Left colon (tissue), 2 donors: ENCODE measurements at places on chromosomes 4 and X. TPM values are rescaled to one million over a fixed set of nuclear protein-coding genes. Genes with fewer than 3 reads are reported as not detected.

DNA sequence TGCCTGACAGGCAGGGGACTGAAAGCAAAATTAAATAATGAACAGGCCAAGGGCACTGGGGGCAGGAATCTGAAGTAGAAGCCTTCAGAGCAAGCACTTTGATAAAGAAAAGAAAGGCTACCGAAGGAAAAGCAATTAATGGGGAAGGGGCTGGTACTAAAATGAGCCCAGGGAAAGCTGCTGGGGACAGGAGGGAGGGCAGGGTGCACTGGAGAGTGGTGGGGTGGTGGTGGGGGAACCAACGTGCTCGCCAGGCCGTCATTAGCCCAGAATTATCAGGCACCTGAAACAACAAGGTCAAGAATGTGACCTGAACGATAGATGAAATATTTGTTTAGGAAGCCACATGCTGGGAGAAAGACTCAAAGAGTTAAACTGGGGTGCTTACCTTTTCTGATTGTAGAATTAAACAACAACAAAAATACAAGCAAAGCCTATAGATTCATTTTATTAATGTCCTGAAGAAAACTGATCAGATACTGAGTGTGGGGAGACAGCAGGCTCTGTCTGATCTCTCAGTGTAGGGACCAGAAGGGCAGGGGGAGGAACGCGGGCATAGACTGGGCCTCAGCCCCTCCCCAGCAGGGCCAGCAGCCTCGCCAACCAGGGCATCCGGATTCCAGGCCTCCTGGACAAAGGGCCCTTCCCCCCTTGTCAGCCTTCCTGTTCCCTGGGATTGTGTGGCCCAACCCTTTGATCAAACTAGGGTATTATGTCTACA is 239.7 kb upstream of the KLF3 start:
- peak; percentile 56 for DNase-seq

- DNase-seq = no peak
Measured at GRCh38 chr4:176784816-176785215, 7.9 kb downstream of the VEGFC start.

GRCh38 chrX:24777660-24778059 is 83.9 kb downstream of the POLA1 start:
- DNase-seq = no peak

- DNase-seq = no peak
Measured at GRCh38 chr4:166493924-166494345, 620.9 kb downstream of the TLL1 start.

- DNase-seq = no peak
Measured at GRCh38 chrX:112664924-112665323, 14.8 kb downstream of the LHFPL1 start.

DNA sequence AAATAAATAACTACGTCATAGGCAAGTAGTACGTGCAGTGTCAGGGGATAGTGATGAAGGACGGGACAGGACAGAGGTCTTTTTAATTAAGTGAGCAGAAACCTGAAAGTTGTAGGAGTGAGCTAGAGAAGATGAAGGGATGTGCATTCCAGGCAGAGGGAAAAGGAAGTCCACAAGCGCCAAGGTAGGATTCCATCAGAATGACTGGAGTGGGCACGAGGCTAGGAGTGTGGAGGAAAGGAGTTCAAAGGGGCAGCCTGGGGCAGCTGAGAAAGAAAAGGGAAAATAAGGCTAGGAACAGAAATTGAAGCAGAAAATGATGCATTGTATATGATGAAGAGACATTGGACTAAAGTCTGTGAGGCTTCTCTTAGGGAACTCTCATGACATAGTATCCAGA is 192.2 kb upstream of the TLL1 start:
- DNase-seq = no peak

GRCh38 chr4:158496030-158496741 is 25.5 kb upstream of the RXFP1 start:
- DNase-seq = no peak

- DNase-seq = peak; percentile 25
Measured at GRCh38 chrX:17527135-17527701, 152.2 kb downstream of the NHS start.

GRCh38 chrX:129648514-129649267 is 6.1 kb downstream of the APLN start:
- DNase-seq = no peak

DNA sequence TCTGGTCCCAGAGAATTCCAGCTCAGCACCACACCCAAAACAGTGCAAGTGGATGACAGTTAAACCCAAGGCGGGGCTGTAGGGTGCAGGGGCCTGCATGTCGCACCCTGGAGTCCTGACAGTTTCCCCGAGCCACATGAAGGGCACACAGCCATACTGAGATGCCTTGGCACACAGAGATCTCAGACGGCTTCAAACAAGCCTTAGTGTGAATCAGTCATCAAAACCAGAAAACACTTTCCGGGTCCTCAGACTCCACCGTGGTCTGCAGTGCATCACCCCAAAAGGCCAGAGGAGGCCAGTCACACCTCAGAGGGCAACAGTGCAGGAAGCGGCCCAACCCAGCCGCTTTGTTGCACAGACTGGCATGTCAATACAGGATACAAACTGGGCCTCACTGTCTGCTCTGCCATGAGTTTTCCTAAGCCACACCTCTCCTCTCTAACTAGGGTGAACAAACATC is 64.6 kb upstream of the ENPP6 start:
- DNase-seq = peak; percentile 73

DNA sequence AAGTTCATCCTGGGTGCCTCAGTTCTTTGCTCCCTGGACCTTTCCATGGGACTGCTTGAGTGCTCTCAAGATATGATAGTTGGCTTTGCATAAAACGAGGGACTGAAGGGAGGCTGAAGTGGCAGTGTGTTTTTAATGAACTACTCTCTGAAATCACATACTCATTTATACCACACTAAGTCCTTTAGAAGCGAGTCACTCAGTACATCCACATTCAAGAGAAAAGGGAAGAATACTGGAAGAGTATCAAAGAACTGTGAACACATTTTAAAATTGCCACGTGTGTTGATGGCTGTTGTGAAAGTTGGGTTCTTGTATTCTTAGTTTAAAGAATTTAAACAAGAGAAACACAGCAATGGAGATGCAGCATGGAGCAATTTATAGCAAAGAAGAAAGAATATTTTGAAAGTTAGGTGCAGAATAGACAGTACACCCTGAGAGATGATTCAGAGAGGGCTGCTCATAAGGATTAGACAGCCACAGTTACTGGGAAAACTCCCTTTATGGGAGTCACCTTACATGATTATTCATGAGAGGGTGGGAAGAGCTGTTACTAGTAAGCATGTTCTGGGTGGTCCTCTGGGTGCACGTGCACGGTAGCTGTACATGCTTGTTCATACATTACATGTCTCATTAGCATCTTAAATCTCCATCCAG is 380.7 kb downstream of the ADGRL3 start:
- DNase-seq = no peak

DNA sequence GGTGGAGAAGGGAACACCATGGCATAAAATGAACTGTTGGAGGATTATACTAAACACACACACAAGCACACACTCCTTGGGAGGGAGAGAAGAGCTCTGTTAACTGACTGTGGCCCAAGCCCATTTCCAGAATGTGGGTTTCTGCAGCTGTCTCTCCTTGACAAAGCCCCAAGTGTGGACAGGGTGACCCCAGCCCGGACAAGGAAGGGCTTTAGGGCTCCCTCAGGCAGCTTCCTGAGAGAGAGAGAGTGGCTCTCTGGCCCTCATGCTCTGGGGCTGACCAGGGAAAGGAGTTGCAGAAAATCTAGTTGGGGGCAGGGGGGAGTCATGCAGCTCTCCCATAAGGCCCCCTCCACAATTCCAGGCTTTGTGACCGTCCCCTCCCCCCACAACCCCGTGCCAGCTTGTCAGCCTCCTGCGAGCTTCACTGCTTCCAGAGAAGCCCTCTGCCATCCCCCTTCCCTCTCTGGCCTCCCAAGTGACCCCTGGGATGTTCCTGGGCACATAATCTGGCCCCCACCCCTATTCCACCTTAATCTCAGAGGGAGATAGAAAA is 590 bp downstream of the ARHGEF9 start:
- no peak for DNase-seq

DNA sequence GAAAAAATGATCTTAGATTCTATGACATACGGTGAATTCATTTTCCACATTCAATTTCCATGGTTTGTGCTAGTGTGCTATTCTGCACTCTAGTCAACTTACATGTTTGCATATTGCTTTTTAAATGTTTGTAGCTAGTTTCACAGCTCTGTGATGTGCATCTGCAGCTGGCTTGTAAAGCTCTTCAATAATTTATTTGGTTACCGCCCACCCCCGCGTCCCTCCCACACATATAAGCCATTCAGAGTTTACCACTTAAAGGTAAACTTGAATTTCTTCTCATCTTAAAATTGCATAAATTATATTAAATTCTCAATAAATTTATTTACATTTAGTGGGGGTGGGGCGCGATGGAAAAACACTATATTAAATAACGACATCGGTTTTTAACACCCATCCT is 291 bp upstream of the NBDY start:
- DNase-seq = no peak

DNA sequence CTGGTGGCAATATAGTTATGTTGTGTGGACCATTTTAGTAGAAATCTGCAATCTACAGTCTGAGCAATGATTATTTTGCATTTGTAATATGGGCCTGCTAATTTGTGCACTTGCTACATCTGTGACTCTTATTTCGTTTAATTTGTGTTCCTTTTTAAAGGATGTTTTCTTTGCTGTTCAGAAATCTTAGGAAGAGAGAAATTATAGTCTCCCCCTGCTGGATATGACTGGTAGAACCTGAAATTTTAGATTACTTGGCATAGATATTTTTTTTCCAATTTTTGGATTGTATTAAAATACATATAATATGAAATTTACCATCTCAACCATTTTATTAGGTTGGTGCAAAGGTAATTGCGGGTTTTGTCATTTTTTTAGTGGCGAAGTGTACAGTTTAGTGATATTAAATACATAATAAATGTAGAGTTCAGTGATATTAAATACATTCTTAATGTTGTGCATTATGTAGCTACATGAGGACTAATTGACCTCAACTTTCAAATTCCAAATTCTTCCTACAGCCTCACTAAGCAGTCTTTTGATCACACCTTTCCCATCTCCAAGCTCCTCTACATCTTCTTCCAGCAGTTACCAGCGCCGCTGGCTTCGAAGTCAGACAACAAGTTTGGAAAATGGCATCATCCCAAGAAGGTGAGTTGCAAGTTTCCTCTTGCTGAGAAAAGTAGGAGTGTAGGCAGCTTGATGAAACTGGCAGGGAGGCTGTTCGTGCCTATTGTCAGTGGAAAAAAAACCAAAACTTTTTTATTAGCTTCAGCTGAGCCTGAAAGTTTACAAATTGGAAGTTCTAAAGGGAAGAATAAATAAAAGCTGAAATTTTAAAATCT is 82.2 kb downstream of the FNIP2 start:
- no peak for DNase-seq

DNA sequence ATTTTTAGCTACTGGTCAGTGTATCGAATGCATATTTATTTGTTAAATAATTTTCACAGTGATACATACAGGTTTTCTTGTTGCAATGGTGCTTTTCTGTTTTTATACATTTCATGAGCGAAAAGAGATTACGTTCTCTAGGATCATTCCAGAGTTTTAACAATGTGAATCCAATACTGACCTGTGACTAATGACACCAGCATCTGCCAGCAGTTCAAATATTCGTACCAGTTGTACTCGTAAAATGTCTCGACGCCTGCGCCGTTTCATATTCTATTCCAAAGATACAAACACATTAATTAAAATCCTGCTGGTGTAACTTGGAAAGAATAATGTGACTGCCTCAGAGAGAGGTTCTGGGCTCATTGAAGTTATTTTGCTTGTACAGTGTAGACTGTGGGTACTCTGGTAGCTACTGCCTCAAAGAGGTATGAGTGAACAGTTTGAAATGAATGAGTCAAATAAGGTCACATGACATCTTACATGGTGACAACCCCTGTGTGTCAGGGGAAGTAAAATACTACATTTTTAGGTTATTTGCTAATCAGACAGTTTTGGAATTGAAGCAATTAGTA is 80.7 kb downstream of the ZAR1 start:
- DNase-seq = no peak

- peak; percentile 72 for DNase-seq
Measured at GRCh38 chr4:170047771-170048354, 21.7 kb upstream of the MFAP3L start.

DNA sequence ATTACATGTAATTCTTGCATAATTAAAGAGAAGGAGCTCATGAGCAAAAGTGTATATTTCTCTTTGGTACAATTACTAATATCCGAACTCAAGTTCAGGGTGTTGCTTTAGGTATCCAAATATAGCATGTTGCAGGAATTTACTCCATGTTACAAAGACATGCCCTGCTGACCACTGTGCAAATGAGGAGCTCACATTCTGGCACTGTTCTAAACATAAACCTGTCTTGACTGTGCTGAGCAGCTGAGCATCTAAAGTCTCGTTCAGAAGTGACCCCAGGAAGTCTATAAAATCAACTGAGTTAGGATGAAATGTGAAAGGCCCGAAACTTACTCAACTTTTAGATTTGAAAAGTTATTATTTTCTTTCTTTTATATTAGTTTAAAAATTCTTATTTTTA is 124.3 kb downstream of the STIM2 start:
- no peak for DNase-seq

GRCh38 chrX:10902001-10902400 is 209.1 kb upstream of the HCCS start:
- DNase-seq = no peak

GRCh38 chr4:94548571-94548970 is 96.8 kb downstream of the PDLIM5 start:
- DNase-seq = no peak

GRCh38 chr4:129167640-129168260 is 71.8 kb downstream of the C4orf33 start:
- no peak for DNase-seq

DNA sequence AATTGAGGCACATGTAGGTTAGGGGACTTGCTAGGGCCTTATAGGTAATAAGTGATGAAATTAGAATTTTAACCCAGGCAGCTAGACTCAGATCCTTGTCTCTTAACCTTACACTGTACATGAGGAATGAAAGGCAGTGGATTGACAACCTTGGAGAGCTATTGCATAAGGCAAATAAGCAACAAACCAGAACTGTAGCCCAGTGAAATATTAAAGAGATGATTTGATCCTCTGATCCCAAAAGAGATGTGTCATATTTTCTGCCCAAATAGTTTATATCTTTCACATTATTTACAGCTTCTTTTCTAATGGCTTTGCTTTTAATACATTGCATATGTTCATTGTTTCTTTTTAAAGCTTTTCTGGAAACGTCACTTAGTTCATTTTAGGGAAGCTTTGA is 252.6 kb downstream of the ANK2 start:
- no peak for DNase-seq

- no peak for DNase-seq
Measured at GRCh38 chr4:116925900-116926457, 159.4 kb downstream of the TRAM1L1 start.

GRCh38 chrX:132924426-132924825 is 34.0 kb downstream of the HS6ST2 start:
- no peak for DNase-seq

Gene KIAA1210
- total RNA-seq = not detected

Gene MAGED4
- 2.3 TPM for total RNA-seq

Gene NLGN4X
- 1.8 TPM for total RNA-seq

Gene RIPPLY1
- total RNA-seq = not detected

Gene ZXDA
- 4.4 TPM for total RNA-seq

Gene PABPC1L2B
- not detected for total RNA-seq

Gene OPHN1
- total RNA-seq = 5.0 TPM

Gene LARP7
- 36.8 TPM for total RNA-seq

Gene PCDH10
- 0.12 TPM for total RNA-seq
